Cortex of kidney (tissue), 1 donor: ENCODE measurements at places on chromosomes 4 and X.

GRCh38 chr4:17013382-17014006, 115.0 kb upstream of the LDB2 start:
- DNase-seq, result no peak

DNA sequence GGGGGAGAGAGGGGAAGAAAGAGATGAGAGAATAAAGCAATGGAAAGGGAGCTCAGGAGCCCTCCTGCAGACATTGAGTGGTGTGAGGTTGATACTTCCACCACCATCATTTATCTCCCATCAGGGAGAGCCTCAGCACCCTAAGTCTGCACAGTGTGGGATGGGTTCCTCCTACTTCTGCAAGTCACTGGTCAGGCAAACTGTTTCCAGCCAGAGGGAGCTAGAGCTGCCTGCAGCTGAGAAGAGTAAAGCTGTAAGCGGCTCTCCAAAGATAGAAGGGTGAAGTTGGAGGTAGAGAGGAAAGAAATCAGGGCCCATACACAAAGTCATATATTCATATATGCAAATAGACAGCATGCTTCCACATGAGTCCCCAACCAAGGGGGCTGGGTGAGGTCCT, 21.9 kb upstream of the ZNF81 start:
- no peak for DNase-seq

DNA sequence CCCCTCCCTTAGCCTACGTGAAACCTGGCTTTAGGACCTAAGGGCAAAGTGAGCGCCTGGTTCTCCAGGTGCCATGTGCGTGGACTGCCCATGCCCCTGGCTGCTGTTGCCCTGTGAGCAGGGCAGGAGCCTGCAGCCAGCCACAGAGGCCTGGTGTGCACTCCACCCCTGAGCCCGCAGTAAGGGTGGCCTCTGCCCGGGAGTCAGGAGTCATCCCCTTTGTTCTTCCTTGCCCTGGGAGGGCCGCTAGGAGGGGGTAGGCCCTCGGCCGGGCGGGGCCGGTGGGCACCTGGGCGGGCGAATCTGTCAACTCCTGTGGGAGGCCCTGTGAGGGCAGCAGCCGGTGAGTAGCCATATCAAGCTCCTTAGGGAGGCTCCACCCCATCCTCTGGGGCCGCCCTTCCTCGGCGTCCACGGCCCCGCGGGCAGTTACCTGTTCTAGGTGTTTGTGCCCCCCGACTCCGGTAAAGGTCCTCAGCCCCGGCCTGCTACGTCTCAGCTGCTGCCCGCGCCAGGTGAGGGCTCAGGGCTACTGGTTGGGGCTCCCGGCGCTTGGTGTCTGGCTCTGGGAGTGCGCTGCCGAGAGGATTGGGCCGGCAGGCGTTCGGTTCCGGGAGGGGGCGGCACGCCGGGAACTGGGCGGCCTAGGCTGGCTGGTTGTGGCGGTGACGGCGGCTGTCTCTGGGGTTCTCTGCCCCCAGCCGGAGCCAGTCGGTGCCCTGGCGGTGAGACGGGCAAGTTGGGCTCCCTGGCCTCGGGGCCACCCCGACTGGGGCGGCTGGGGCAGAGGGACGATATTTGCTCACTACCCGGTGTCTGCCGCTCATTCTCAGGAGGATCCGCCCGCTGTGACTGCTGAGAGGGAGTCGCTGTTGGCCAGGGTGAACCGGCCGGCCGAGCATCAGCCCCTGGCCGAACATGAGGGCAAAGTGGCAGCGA, 1060.2 kb downstream of the TECRL start:
- DNase-seq, result no peak

- no peak for DNase-seq
Measured at GRCh38 chr4:158778156-158778711, 9.4 kb downstream of the FNIP2 start.

GRCh38 chr4:3145234-3145924, 70.9 kb downstream of the HTT start:
- no peak for DNase-seq

DNA sequence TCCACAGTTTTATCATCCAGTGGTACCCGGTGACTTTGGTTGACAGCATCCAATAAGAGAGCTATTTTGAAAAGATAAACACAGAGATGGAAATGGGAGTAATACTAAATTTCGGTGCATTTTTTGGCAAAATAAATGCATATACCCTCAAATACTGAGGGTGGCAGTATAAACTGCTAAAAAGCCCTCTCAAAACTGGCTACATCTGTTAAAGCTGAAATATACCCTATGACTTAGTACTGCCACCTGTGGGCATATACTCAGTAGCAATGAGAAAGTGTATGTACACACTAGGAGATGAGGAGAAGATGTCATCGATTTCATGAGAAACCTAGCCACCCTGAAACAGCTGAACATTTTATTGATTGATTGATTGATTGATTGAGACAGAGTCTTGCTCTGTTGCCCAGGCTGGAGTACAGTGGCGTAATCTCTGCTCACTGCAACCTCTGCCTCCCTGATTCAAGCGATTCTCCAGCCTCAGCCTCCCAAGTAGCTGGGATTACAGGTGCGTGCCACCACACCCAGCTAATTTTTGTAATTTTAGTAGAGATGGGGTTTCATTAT, 12.2 kb upstream of the TMEM128 start:
- DNase-seq, result no peak

DNA sequence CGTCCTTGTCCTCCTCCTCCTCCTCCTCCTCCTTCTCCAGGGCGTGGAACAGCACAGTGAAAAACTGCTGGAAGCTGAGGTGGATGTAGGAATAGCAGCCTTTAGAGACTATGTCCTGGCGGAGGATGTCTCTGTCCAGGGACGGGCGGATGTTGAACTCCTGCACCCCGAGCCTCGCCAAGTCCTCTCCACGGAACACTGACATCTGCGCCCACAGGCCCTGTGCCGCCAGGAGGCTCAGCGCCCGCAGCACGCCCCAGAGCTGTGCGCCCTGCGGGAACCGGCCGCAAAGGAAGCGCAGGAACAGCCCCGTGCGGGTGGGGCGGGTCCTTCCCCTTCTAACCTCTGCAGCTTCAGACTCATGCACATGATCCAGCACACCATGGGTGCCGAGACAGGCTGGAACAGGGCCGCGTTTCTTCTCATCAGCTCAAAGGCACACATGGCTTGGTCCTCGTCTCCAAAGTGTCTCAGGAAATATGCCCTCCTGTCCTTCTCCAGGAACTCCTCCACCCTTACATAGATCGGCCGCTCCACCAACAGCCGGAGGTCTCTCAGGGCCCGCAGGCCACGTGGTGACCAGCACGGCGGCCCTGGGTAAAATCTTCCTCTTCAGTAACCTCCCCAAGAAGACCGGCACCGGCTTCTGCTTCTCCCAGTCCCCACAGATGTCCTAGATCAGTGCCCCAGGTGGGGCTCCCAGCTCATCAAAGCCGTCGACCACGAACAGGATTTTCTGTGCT, 1.2 kb downstream of the NLRP2B start:
- DNase-seq, result no peak

DNA sequence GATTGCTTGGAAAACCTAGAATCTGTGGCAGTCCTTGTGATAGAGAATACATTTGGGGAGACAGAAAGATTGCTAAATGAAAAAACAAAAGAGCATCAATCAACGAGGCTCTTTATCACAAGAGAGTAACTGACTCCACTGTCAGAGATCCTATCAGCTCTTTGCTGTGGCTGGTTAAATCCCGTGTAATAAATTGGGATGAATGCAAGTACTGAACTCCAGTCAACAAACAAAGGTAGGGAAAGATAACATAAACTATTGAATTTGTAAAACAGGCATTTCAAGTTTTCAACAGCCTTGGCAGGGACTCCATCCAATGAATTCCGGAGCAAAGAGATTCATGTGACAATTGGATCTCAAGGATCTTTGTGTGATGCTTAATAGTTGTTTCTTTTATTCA, 21.3 kb downstream of the MMRN1 start:
- no peak for DNase-seq

GRCh38 chrX:103861200-103861599, 29.1 kb upstream of the RAB9B start:
- DNase-seq, result no peak

GRCh38 chrX:40109288-40110008, 11.7 kb upstream of the BCOR start:
- no peak for DNase-seq

DNA sequence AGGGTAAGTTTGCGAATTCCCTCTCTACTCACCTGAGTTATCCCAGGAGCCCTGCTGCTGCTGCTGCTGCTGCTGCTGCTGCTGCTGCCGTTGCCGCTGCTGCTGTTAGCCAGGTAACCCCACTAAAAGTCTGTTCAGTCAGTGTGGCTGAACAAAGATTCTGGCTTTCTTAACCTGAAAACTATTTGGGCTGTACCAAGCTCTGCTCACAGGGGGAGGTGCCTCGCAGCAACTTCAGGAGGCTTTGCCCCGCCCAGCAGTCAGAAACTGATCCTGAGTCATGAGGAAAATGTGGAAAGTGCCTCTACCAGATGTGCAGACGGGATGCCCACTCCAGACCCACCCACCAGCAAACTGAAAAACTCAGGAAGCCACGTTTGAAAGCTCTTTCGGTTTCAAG, at the start of gene CAPN6:
Gene CAPN6 (minus strand): TSS at position 145 of the 400 bp plus-strand sequence. CDS start 6,547 bp downstream, outside the sequence.
- DNase-seq, result no peak

DNA sequence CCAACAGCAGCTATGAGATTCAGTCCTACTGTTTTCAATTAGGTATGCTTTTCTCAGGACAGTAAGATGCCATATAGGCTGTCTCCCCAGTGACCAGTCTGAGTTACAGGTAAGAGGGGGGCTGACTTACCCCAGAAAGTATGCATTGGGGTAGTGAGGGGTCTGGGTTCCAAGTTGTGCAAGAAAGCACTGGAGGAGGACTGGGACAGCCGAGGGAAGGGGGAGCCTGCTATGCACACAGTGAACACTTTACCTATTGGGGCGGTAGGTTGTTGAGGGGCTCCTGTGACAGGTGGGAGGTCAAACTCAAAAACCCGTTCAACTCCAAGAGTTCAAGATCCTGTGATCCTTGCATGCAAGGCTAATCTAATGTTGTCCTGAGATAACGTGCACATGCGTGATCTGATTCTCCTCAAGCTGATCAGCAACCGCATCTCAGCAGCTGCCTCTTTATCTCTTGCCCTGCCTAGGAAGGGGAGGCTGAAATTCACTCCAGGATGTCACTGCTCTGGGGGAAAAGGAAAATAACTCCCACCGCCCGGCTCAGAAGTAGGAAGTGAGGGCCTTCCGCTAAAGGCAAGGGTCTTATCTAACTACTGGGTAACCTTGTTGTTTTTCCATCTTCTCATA, 108.8 kb upstream of the KIT start:
- no peak for DNase-seq

DNA sequence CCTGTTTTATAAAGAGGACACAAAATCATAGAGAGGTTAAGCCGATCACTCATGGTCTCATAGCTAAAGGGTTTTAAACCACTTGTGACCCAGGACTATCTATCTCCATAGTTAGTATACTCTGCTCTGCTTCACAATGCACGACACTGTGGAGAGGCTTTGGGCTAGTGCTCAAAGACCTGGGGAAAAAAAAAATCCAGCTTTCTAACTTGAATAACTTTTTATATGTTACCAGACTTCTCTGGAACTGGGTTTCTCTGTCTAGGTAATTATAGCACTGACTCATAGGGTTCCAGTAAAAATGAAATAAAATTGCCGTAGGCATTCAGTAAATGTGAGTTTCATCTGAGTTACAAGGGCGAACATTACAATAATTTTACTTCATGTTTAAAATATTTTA, 273.7 kb upstream of the TECRL start:
- DNase-seq, result no peak

DNA sequence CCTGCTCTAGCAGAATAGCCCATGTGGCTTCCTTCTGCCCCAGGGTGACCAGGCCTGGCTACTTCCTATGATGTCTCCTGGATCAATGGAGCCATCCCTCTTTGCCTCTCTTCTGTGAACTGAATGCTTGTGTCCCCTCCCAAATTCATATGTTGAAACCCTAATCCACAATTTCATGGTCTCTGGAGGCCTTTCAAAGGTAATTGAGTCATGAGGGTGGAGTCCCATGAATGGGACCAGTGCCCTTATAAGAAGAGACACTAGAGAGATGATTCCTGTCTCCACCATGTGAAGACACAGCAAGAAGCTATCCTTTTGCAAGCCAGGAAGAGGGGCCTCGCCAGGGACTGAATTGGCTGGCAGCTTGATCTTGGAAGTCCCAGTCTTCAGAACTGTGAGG, 18.4 kb downstream of the CCKAR start:
- DNase-seq, result no peak

DNA sequence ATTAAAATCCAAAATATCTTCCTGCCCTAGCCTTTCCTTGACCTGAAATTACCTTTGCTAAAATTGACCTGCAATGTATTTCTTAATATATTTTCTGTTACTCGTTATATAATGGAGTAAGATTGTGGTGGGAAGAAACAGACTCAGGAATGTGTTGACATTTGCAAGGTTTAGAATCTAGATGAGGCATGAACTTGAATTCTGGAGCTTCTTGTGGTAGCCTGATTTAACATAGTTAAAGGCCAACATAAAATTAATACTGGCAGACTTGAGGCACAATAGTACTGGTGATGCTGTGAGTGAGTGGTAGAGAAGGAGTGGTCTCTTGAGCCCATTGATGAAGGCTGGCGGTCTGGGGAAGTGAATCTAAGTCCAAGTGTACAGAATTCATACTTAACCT, 197.9 kb upstream of the SPRY1 start:
- no peak for DNase-seq

- no peak for DNase-seq
Measured at GRCh38 chr4:24262084-24262483, 322.3 kb downstream of the DHX15 start.

- no peak for DNase-seq
Measured at GRCh38 chr4:180164799-180165198, 2078.4 kb upstream of the TENM3 start.

DNA sequence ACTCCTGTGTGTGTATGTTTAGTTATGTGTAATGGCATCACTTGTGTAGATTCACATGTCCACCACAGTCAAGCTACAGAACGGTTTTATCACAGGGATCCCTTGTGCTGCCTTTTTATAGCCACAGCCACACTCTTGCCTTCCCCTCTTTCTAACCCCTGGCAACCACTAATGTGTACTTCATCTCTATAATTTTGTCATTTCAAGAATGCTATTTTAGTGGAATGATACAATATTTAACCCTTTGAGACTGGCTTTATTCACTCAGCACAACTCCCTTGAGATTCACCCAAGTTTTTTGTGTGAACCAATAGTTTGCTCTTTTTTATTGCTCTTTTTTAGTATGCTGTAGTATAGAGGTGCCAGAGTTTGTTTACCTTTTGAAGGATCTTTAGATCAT, 112.1 kb downstream of the CDKL5 start:
- no peak for DNase-seq

DNA sequence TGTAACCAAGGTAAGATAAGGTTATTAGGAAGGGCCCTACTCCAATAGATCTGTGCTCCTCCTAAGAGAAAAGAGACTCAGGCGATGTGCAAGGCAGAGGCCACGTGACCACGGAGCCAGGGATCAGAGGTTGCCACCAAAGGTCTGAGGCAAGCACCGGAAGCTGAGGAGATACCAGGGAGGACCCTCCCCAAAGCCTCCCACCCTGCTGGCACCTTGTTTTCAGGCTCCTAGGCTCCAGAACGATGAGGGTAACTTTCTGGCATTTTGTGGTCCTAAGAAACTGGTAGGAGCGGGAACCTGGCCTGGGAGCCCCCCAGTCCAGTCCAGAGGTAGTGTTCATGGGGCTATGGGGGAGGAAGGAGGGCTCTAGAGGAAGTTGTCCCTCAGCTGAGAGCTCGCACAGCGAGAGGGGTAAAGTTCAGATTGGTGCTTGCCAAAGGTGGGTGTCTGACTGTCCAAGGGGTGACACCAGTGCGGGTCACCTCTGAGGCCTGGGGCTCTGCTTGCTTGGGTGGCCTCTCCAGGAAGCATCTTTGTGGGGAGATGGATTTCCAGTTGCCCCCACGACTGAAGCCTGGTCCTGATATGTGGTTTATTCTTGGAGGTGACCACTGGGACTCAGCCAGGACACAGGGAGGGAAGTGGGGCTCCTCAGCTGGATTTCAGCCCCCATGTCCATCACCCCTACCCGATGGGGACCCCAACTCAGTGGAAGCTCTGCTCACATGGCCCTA, 7.5 kb upstream of the LETM1 start:
- no peak for DNase-seq
